Inflammatory macrophage (primary cell): ENCODE measurements at places on chromosomes 11 and 22.
A peak's percentile ranks its signal among the peaks of the same experiment; 100 is the strongest.

DNA sequence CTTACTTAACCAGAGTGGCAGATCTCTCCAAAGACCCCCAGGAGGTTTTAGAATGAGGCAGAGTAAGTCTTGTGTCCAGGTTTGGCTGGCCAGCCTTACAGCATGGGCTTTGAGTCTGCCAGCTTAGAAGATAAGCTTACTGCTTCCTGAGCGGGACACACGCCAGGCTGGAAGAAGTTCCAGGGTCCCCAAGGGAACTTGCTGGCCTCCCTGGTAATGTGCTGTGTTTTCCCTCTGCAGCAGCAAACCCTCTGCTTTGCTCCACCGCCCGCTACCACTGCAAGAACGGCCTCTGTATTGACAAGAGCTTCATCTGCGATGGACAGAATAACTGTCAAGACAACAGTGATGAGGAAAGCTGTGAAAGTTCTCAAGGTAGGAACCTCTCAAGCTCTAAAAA is 154.2 kb downstream of the LDLRAD3 start:
- no peak for DNase-seq

- no peak for DNase-seq
These were observed 946.3 kb downstream of the JRKL start for GRCh38 chr11:97336064-97336463.

DNA sequence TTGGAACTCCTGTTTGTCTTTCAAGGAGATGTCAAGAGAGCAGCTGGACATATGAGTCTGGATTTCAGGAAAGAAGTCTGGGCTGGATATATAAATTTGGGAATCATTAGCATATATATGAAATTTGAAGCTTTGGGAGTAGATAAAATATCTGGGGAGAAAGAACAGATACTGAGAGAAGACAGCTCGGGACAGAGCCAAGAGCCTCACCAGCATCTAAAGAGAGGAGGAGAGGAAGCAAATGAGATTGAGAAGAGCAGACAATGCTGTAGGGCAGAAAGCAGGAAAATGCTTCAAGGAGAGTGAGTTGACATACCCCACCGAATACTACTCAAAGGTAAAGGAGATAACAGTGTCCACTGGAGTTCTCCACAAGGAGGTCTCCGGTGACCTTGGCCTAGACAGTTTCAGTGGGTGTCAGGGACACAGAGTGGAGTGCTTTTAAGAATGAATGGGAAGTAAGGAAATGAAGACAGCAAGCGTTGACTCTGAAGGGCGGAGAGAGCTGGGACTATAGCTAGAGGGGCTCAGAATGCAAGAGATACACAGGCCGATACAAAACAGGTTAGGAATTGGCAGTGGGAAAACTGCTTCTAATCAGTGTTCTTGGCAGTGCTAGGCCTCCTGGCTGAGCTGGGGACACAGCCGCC is 862 bp downstream of the APBB1 start:
- DNase-seq = no peak

GRCh38 chr22:24525416-24526037 is 29.4 kb downstream of the GUCD1 start:
- peak; percentile 82 for DNase-seq

DNA sequence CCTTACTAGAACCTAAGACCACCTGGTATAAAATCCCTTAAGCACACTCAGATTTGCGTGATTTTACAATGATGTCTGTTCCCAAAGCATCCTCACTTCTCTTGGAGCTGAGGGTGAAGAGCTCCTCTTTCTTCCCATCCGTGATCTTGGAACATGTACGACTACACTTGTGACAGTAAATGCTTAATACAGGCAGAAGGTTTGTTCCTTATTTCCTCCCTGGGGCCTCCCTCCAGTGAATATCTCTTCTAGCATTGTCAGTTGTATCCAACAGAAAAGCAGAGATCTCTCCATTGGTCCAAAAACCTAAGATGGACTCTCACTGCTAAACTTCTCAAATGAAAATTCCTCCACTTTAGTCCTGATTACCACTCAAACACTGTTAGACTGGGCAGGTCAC is 103.6 kb upstream of the VPREB1 start:
- DNase-seq = no peak

GRCh38 chr11:46834821-46835220 is 11.3 kb downstream of the CKAP5 start:
- DNase-seq = no peak
